ENCODE measurements at places on chromosomes 11 and 22.

DNA sequence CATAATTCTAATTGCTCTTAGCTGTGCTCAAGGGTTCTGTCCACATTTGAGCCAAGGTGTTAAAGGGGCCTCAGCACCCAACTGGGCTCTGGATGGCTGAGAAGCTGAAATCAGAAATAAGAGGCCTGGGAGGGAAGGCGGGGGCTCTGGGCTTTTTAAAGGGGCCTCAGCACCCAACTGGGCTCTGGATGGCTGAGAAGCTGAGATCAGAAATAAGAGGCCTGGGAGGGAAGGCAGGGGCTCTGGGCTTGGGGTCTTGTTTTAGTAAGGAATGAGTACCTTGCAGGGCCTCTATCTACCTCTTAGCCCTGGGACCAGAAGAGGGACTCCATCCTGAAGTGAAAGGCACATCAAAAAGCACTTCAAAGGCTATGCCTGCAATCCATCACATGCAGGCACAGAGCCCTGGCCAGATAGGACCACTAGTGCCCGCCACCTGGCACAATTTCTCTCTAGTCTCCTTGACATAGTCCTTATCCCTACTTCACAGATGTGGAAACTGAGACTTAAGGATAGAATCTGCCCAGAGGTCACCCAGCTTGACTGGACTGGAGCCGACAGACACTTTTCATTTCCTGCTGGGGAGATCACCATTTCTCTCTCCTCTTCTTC lies 35.6 kb downstream of the DKK3 start:
- H3K4me1 ChIP-seq = peaks cover 55% of the 10 kb centered on the region
- H3K36me3 ChIP-seq = no peaks in the 10 kb centered on the region

DNA sequence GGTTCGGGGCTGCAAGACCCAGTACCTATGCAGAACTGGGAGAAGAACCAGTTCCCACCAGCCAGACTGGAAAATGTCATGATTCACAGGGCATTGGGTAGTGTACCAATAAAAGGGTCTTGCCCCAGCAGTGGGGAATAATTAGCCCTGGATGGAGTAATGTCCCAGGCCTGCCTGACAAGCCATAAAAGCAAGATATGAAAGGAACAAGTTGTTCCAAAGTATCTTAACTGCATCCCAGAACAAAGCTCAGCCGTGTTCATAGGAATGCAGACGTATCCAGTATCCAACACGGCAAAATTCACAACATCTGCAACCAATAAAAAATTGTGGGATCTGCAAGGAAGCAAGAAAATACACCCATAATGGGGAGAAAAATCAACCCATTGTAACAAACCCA lies 47.9 kb downstream of the ASCL2 start:
- DNase-seq = no peak
- H3K4me1 ChIP-seq = no peaks in the 10 kb centered on the region
- no peaks in the 10 kb centered on the region for H3K36me3 ChIP-seq
- no peak overlapping the region for H3K27ac ChIP-seq
- H3K27me3 ChIP-seq = no peaks in the 10 kb centered on the region

- H3K36me3 ChIP-seq = no peaks in the 10 kb centered on the region
- H3K4me1 ChIP-seq = peaks cover 26% of the 10 kb centered on the region
- peak overlapping the region; percentile 67 for H3K4me3 ChIP-seq
- H3K27me3 ChIP-seq = no peaks in the 10 kb centered on the region
- H3K27ac ChIP-seq = peak overlapping the region; percentile 85
- DNase-seq = no peak
Measured at GRCh38 chr11:7514099-7514591, 346 bp downstream of the PPFIBP2 start.

DNA sequence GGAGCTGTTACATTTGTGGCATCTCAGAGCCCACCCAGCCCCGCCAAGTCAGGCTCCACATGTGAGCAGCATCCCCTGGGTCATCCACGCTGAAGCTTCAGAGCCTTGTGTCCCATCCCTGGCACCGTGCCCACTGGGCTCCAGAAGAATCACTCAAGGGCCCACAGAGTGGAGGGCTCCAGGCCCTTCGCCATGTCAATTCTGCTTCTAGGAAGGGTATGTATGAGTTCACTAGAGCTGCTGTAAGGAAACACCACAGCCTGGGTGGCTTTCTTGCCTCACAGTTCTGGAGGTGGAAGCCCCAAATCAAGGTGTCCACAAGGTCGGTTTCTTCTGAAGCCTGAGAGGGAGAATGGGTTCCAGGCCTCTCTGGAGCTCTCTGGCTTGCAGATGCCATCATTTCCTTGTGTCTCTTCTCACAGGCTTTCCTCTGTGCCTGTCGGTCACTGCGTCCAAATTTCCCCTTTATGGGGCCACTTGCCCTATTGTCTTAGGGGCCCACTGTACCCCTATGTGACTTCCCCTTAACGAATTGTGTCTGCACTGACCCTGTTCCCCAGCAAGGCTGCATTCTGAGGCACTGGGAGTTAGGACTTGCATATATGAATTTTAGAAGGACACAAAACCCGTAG lies 1476.0 kb downstream of the TBC1D22A start:
- H3K4me3 ChIP-seq = no peak overlapping the region
- no peak overlapping the region for H3K27ac ChIP-seq
- no peaks in the 10 kb centered on the region for H3K27me3 ChIP-seq
- DNase-seq = no peak
- no peaks in the 10 kb centered on the region for H3K4me1 ChIP-seq
- H3K36me3 ChIP-seq = no peaks in the 10 kb centered on the region

GRCh38 chr11:32304521-32304920 lies 130.8 kb downstream of the WT1 start:
- H3K27ac ChIP-seq = no peak overlapping the region
- no peak for DNase-seq
- H3K27me3 ChIP-seq = no peaks in the 10 kb centered on the region
- no peaks in the 10 kb centered on the region for H3K36me3 ChIP-seq
- H3K4me3 ChIP-seq = no peak overlapping the region
- no peaks in the 10 kb centered on the region for H3K4me1 ChIP-seq

GRCh38 chr11:97691061-97691460 lies 1301.2 kb downstream of the JRKL start:
- no peak overlapping the region for H3K27ac ChIP-seq
- H3K4me3 ChIP-seq = no peak overlapping the region
- no peak for DNase-seq

GRCh38 chr11:124842305-124842704 lies 22.9 kb upstream of the ROBO3 start:
- no peak overlapping the region for H3K4me3 ChIP-seq
- H3K36me3 ChIP-seq = no peaks in the 10 kb centered on the region

DNA sequence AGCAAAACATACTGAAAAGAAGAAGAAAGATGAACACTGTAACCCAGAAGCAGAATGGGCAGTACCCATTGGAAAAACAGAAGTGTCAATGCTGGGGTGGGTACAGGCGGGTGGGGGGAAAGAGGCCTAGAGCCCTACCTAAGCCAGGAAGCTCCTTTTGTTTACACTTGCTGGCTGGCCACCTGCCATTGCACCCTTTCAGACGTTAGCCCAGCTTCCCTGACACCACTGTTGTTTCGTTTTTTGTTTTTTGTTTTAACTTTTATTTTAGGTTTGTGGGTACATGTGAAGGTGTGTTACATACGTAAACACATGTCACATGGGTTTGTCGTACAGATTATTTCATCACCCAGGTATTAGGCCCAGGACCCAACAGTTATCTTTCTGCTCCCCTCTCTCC lies 55.4 kb downstream of the PLEKHA7 start:
- H3K4me1 ChIP-seq = peaks cover 6% of the 10 kb centered on the region
- no peak overlapping the region for H3K27ac ChIP-seq
- no peaks in the 10 kb centered on the region for H3K27me3 ChIP-seq
- no peak for DNase-seq

DNA sequence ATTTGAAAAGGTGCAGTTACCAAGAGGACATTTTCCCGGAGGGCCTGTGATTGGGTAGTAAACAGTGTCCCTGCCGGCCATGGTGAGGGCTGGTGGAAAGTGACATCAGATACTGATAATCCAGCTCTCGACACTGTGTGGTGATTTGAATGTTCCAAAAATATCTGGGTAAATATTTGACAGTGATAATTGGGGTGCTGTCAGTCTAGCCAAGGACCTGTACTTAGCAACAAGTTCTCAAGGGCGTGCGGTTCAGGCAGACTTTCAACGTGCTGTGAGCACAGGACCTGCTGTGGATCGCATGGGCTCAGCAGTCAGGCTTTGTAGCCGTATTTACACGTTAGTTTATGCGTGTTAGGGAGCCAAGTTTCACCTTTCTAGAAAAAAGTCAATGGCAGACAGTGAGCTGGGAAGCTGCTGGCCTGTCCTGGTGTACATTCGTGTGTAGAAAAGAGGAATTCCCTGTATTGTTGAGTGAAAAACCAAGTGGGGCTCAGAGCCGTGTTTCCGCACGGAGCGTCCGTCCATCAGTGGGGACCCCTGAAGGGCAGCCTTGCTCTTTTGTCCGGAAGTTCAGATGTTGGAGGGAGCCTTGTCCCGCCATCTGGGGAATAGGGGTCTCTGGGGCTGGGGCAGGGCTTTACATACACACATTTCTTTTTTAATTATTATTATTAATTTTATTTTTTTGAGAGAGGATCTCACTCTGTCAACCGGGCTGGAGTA lies 11.3 kb downstream of the TRMU start:
- H3K27ac ChIP-seq = no peak overlapping the region
- H3K36me3 ChIP-seq = peaks cover 98% of the 10 kb centered on the region
- peaks cover 3% of the 10 kb centered on the region for H3K4me1 ChIP-seq
- H3K27me3 ChIP-seq = no peaks in the 10 kb centered on the region

DNA sequence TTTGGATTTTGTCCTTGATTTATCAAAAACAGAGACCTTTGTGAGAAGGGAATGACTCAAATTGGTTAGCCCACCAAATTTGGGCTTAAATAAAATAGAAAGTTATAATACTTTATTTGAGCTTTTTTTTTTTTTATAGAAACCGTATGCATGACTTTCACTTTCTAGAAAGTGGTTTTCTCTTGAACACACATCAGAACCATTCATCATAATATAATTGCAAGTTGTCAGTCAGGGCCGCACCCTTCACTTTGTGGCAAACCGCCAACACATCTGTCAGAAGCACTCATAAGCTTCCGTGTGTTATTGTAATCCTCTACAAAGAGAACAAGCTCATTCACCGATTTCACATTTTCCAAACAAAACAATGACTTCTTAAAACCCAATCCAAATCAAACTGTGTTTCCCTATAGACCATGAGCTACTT lies 76.1 kb downstream of the SOX6 start:
- H3K27me3 ChIP-seq = no peaks in the 10 kb centered on the region
- no peak for DNase-seq
- no peak overlapping the region for H3K4me3 ChIP-seq

DNA sequence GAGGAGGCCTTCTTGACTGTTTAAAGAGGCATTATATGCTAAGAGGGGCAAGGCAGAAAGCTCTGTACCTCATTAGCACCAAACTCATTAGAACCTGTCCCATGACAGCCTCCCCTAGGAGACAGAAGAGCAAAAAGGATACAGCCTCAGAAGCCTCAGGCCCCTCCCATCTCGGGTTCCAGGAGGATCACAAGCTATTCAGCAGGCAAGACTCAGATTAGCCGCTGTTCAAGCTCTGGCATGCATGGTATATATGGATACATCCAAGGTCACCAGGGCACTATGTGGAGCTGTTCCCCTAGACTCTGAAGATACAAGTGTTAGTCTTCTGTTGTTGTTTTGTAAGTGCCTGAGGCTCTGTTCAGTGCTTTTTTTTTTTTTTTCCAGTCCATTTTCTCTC lies 32.1 kb downstream of the ATXN10 start:
- no peak overlapping the region for H3K27ac ChIP-seq
- no peak for DNase-seq
- no peaks in the 10 kb centered on the region for H3K27me3 ChIP-seq
- no peak overlapping the region for H3K4me3 ChIP-seq
- no peaks in the 10 kb centered on the region for H3K4me1 ChIP-seq
- peaks cover 69% of the 10 kb centered on the region for H3K36me3 ChIP-seq

- H3K36me3 ChIP-seq = no peaks in the 10 kb centered on the region
- no peak for DNase-seq
- no peak overlapping the region for H3K4me3 ChIP-seq
- H3K27me3 ChIP-seq = no peaks in the 10 kb centered on the region
Measured at GRCh38 chr11:33194455-33194854, 33.2 kb upstream of the CSTF3 start.

- H3K36me3 ChIP-seq = peaks cover 3% of the 10 kb centered on the region
- no peak overlapping the region for H3K4me3 ChIP-seq
- H3K27ac ChIP-seq = no peak overlapping the region
- H3K27me3 ChIP-seq = no peaks in the 10 kb centered on the region
Measured at GRCh38 chr11:19832086-19832750, 119.6 kb downstream of the NAV2 start.
